ENCODE measurements at places on chromosomes 1 and 21.

- no peak for DNase-seq
Observed at GRCh38 chr1:98870959-98871903, 133.4 kb downstream of the PLPPR5 start.

- no peak for DNase-seq
Observed at GRCh38 chr1:185720633-185721272, 13.4 kb upstream of the HMCN1 start.

- no peak for DNase-seq
Observed at GRCh38 chr1:3244927-3245315, 175.9 kb downstream of the PRDM16 start.

DNA sequence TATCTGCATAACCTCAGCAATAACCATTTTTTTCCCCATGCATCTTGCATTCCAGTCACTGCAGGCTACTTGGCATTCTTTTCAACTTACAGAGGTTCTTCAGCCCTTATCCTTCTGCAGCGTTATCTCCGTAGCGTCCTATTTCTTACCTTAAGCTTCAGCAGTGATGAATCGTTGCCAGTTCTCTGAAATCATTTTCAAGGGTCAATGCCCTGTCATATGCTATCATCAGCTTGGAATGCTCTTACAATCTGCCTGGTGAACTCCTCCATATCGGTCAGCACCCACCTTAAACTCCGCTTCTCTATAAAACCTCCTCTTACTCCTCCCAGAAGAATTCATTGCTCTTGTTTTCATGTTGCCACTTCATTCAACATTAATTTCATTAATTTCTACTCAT, 105.1 kb upstream of the DPH5 start:
- DNase-seq = no peak

DNA sequence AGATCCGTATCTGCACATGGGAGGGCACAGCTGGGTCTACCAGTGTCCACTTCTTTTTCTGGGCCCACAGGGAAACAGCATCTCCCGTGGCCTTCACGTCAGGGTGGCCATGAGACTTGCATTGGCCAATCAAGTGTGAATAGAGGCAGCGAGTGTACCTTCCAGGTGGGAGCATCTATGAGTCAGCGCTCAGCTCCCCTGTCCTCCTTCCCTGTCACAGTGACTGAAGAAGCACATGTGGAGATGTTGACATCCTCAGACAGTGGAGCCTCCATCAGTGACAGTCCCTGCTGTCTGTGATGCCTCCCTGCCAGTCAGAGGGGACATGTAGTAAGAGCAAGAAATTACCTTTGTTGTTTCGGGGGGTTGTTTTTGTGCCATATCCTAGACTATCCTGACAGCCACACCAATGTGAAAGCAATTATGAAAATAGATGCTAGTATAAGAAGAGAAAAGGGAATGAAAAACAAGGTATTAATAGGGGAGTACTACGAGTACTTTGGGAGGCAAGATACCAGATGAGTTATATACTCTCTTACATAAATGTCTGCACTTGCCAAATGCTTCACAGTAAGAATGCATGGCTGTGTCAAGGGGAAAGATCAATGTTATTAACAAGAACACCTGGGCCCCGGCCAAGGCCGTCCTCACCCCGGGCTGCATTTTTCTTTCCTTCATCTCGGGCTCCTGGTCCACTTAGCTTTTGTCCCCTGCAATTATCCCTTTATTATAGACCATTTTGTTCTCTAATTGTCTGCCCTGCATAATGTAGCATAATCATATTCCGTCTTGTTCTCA, 86.0 kb downstream of the MATN1 start:
- DNase-seq = no peak

- no peak for DNase-seq
Observed at GRCh38 chr1:38187552-38187951, 141.0 kb upstream of the POU3F1 start.

- peak; percentile 15 for DNase-seq
Observed at GRCh38 chr1:1430114-1430982, 5.1 kb upstream of the VWA1 start.

- no peak for DNase-seq
Observed at GRCh38 chr21:45948576-45949141, 32.9 kb upstream of the COL6A1 start.

- no peak for DNase-seq
Observed at GRCh38 chr1:104746994-104747393, 997.3 kb downstream of the AMY1C start.

DNA sequence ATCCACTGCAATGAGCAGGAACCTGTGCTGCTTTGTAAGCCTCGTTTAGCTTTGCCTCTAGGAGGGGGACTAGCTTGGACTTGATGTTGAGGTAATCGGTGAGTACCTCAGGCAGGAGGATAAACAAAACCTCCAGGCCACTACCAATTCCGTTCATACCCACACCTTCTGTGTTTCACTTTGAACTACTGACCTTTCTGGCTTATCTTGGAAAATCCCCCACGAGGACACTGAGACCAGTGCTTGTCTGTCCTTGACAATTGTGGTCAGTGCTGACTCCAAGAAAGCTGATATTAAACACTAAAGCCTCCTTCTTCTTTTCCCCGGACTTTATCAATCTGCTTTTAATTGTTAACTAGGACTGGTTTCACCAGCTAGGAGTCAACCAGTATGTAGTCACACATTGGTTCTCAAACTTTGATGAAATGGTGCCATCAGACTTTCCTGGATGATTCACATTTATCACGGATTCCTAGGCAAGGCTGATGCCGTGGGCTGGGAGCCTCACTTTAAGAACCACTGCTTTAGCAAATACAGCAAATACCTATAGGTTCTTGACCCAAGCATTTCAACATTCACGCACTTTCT, 52.7 kb downstream of the TGFB2 start:
- DNase-seq = no peak

DNA sequence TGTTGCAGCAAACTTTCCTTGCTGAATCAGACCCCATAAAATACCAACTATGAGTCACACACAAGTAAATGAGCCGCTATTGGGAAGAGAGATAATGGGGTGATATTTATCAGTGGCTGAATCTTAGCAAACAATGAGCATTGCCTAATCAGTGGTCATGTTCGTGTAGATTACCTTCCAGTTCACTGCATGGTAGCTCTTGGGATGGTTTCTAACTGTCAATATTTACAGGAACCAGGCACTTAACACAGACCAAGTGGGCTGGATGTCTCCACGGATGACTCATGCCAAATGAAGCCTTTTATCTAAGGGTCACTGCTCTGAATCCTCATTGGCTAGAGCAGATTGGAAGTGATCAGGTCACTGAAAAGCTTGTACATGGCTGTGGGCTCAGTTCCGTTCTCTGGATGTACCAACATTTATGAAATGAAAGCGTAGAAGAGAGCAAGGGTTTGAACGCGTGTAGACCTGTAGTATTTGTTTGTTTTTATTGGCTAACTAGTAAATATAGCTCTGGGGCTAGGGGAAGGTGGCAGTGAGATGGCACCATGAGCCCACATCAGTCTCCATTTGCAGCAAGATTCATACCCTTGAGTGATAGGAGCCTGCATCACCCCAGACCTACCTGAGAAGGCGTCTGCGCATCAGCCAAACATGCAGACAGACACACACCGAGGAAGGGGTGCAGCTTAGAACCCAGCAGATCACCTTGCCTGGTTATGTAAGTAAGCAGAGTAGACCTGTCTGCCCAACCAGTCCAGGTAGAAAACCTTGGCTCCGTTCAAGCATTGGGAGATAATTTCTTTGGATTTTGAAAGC, 153.3 kb downstream of the TOMM20 start:
- no peak for DNase-seq

GRCh38 chr21:42157606-42158310, 61.2 kb upstream of the ABCG1 start:
- DNase-seq = no peak

GRCh38 chr1:12231276-12231595, 1.4 kb downstream of the VPS13D start:
- DNase-seq = no peak

DNA sequence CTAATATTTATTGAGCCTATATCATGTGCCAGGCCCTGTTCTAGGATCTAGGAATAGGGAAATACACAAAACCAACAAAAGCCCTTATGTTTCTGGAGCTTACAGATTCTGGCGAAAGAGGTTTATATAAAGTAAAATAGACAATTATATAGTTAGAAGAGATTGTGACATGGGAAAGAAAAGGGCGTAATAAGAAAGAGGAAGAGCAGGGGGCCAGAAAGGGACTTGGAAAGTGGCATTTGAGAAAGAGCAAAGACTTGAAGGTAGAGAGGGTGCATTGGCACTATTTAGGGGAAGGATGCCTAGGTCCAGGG, 322.5 kb upstream of the FAM78B start:
- no peak for DNase-seq

GRCh38 chr1:101406681-101407080, 169.9 kb downstream of the S1PR1 start:
- no peak for DNase-seq

DNA sequence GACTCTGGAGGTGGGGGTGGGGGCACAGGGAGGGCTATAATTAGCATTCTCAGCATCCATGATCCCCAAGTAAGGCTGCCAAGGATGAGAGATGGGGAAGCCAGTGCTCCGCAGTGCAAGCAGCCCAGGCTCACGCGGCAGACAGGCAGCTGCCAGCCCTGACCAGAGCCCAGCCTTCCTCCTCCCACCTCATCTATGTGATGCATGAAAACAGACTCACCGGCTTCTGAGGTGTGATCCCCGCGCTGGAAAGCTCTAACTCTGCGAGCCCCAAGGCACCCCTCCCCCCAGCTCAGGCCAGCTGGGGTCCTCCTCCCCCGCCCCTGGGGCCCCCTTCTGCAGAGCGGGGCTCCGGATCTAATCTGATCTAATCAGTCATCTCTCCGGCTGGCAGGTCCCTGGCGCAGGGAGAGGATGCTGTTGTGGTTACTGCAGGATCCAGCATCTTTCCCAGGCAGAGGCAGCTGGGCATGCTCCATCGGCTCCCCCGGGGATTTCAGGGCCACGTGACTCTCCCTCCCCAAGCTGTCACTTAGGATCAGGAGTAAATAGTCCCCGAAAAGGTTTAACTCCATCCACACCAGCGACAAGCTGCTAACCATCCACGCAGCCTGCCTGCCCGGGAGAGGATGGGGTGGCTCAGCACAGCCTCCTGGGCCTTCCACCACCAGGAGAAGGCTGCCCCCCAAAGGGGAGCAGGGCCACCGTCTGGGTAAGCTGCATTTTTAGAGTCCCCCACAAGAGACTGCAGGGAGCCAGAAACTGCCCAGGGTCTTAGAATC, at the start of gene PLEKHA6:
PLEKHA6 (minus strand) TSS at position 456 of the 782 bp plus-strand sequence. CDS start 86,202 bp downstream, outside the sequence.
- peak; percentile 93 for DNase-seq

DNA sequence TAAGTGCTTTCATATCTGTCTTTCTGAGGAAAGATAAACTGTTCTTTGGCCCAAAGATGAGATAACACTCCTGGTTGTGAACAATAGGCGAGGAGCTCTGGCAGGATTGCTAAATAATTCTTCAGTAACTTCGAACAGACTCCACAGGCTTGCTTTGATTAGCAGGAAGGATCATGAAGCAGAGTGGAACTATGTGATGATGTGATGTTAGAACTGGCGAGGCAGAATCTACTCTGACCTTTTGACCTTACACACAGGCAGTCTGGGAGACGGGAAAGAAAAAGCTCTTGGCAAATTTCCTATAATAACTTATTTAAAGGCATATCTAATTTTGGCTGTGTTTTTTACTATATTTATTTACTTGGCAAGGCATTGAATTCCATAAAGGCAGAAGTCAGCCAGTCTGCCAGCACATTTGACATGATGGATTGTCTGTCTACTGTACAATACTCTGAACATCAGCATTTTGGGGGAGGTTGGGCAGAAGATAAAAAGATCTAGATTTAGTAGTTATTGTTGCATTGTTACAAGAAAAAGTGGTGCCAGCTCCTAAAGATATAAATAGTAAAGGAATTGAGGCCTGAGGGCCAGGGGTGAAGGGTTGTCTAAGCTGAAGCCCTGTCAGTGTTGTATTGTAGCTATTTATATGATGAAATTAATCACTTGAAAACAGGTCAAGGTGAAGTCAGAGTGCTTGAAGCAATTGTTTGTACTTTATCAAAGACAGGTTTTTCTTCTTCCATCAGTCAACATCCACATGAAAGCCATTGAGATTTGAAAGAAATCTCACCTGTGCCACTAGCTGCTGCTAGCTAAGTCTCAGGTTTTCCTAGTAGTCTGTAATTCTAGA, 708.8 kb downstream of the LTN1 start:
- no peak for DNase-seq

GRCh38 chr1:152394151-152394550, 19.9 kb downstream of the CRNN start:
- no peak for DNase-seq

GRCh38 chr1:116453906-116454305, 80.9 kb downstream of the ATP1A1 start:
- no peak for DNase-seq

DNA sequence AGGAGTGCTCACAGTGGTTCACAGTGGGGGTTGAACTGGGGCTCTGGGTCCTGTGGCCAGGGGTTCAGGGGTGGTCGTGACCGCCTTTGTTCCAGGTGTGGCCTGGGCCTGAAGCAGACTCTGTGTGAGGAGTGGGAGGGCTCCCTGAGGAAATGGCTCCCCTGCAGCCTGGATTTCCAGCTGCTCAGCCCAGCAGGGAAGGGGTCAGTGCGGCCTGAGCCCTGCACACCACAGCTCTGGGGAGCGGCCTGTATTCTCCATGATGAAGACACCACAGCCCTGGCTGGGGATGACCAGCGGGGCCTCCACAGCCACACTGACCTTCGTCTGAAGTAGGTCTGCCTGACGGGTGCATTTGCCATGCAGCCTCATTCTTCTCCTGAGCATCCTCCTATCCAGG, 16.7 kb downstream of the PYCR2 start:
- DNase-seq = no peak

GRCh38 chr1:36913016-36913415, 121.3 kb downstream of the GRIK3 start:
- DNase-seq = no peak

DNA sequence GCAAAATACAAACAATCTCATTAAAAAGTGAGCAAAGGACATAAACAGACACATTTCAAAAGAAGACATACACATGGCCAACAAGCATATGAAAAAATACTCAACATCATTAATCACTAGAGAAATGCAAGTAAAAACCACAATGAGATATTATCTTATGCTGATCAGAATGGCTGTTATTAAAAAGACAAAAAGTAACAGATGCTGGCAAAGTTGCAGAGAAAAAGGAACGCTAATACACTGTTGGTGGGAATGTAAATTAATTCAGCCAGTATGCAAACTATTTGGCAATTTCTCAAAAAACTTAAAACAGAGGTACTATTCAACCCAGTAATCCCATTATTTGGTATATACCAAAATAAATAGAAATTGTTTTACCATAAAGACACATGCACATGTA, 32.2 kb upstream of the TNFSF18 start:
- DNase-seq = no peak

GRCh38 chr1:229001467-229002011, 266.3 kb downstream of the RHOU start:
- DNase-seq = no peak

DNA sequence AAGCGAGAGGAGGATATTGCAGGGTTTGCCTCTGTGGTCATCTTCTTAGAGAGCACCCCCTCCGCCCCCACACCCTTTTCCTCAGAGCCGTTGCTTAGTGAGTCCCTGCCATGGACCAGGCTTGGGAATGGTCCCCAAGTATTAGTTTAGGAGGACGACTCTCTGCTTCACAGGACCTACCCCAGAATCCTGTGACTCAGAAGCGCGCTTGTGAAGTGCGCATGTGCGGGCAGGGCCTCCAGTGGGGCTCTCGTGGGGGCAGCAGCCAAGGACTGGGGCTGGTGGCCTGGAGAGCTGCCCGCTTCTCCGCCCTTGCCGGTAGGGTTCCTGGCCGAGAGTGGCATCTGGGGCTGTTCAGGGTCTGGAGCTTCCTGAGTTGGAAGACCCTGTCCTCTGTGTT, 37.3 kb upstream of the HMGN1 start:
- DNase-seq = no peak
